MG63 (cell line): ENCODE measurements at places on chromosomes 16 and 17.

DNA sequence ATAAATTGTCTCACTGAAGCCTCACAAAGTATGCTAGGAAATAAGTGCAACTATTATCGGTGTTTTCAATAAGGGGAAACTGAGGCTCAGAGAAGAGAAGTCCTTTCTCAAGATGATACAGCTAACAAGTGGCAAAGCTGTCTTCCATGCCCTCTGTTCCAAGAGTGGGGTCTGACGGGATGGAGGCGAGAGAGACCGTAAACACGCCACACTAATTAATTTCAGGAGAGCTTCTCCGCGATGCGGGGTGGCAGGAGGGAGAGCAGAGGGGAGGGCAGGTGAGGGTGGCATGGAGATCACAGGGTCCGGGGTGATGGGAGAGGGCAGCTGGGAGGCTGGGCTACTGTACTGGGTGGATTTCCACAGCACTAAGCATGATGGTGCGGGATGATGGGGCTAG lies 80.3 kb downstream of the MYH11 start:
- DNase-seq: no peak

DNA sequence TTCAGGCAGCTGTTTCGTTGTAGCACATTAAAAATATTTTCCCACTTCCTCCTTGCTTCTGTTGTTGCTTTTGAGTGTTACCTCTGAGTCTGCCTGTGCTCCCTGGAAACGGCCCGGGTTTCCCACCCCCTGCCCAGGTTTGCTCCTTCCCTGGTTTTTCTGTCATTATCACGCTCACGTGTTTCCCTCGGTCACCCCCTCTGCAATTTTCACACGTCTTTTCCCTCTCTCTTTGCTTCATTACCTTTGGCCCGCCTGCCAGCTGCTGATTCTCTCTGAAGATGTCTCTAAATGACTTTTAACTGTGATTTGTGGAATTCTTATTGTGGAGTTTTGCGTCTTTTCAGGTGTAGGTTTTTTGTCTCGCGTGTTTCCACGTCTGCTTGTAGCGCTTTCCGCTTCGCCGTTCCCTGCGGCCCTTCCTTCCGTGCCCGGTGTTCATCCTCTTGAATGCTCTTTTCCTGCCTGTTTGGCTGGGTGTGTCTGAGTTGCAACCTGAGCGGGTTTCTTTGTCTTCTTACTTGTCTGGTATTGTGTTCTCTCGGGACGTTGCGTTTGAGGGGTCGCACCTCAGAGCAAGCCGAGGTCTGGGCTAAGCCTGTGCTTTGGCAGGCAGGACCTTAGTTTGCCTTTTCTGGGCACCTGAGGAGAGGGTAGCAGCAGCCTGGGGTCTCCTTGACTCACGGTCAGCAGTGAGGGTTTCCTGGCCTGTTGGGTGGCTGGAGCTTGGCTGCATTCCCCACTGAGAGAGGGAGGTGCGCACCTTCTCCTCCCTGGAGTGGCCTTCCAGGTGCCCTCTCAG lies 96.3 kb upstream of the ZNF750 start:
- DNase-seq: no peak

DNA sequence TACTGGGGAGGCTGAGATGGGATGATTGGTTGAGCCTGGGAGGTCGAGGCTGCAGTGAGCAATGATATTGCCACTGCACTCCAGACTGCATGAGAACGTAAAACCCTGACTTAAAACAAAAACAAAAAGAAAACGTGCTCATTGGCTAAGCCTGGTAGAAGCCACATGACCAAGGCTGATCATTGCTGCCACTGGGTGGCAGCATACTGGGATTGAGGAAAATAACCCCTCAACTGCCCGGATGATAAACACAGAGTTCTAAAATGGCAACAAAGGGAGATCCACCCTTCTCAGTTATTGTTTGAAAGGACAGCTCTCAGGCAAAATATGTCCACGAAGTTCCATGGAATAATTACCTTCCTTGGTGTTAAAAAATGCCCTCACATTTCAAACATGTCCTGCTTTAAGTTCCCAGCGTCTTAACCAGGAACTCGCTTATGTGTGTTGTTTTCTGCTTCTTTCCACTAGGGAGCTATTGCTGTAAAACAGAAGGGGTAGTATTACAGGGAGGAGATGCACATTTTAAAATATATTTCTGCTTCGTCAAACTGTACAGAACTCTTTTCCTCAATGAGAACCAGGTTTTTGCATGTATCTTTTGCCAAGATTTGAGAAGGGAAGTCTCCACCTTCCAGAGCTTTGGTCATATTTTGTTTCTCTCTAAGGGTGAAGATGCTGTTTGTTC lies 675.3 kb downstream of the MAF start:
- DNase-seq: no peak

GRCh38 chr17:51500454-51500853 lies 240.1 kb downstream of the UTP18 start:
- DNase-seq: no peak

DNA sequence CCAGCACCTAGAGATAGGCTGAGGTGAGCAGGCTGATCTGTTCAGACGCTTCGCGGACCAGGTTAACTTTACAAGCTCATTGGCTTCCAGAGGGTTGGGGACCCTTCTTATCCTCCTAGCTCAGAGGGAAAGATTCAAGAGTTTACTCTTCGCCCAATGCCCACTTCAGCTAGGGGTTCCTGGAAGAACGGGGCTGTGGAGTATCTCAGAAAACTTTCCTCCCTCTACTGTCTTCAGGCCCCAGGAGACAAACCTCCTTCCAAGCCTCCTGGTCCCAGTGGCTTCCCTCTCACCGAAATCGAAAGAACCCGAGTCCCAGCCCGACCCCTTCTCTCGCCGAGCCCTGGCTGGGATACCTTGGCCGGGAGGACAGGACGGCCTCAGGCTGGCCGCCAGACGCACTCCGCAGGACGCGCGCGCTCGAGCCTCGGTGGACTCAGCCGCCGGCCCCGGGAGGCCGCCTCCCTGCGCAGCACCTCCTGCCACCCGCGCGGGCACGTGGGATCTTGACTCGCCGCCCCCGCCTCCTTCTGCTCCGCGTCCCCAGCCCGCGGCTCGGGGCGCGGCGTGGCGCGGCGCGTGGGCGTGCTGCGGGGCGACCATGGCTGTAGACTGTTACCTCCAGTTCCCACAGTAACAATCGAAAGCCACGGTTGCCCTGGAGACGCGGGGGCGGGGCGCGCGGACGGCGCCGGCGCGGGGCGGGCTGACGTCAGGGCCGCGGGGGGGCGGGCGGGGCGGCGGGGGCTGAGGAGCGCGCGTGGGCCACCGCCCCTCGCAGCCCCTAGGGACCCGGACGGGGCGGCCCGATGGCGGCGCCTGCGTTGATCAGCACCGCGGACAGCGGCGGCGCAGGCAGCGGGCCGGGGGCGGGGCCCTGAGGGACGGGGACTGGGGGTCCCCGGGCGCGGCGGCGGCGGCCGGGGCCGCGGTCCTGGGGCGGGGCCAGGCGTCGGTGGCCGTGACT lies 5.3 kb upstream of the HIC1 start:
- DNase-seq: peak; percentile 75

GRCh38 chr16:88975511-88976061 lies 1.4 kb downstream of the CBFA2T3 start:
- DNase-seq: no peak

- no peak for DNase-seq
These were observed 28.1 kb upstream of the MEOX1 start for GRCh38 chr17:43689814-43690213.

DNA sequence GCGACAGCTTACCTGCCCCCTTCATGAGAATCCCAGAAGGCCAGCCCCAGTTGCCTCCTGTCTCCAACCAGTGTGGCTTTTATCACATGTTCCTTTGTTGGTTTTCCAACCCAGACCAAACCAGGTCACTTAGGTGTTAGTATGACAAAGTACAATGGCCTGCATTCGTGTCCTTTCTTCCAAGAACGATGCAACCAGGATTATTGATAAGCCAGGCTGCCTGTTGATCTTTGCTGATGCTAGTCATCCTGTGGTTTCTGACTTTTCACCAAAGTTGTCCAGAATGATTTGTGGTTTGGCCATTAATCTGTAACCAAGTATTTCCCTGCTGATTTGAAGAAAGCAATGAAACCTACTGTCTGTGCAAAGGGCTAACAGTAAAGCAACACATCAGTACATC lies 191.4 kb downstream of the CYLD start:
- DNase-seq: no peak

DNA sequence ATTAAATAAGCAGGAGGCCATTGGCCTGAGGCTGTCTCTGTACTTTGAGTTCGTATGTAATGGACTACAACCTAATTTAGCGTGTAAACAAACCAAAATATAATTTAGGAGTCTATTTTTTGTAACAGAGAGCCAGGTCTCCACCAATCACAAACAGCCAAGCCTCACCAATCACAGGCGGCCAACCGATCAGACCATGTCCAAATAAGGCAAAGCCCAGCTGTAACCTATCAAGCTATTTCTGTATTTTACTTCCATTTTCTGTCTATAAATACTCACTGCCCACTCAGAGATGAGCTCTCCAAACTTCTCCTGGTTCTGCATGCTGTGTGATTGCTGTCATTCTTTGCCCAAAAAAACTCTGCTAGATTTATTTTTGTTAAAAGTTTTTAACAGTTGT lies 322.7 kb downstream of the NPIPA8 start:
- no peak for DNase-seq

- no peak for DNase-seq
These were observed 2.8 kb downstream of the MED13 start for GRCh38 chr17:62062302-62062701.

DNA sequence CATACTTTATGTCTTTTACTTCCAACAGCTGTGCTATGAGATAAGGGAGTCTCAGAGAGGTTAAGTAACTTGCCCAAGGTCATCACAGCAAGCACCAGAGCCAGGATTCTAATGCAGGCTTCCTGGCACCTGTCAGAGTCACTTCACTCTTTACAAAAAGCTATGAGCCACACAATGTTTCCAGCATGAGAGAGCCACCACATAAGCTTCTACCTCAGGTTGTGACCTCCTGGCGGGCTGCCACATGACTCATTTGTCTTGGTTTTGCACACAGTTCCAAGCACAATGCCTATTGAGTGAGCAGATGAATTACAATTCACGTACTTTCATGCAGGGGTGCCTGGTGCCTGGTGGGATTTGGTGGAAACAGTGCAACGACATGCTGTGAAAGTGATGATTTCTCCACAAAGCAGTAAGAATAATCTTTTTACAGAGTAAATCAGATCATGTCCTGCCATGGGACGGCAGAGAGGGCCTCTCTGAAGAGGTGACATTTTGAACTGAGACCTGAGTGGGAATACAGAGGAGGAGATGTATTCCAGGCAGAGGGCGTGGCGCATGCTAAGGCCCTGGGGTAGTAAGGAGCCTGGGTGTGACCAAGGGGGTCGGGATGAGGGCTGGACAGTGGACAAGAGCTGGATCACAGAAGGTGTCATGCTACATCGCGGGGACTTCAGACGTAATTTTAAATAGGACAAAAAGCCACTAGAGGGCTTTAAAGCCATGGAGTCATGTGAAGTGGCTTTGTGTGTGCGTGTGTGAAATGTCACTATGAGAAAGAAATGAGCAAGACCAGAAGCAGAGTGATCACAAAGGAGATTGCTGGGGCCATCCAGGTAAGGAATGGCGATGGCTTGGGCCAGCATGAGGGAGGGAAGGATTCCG lies 53.4 kb downstream of the CACNG3 start:
- peak; percentile 97 for DNase-seq

DNA sequence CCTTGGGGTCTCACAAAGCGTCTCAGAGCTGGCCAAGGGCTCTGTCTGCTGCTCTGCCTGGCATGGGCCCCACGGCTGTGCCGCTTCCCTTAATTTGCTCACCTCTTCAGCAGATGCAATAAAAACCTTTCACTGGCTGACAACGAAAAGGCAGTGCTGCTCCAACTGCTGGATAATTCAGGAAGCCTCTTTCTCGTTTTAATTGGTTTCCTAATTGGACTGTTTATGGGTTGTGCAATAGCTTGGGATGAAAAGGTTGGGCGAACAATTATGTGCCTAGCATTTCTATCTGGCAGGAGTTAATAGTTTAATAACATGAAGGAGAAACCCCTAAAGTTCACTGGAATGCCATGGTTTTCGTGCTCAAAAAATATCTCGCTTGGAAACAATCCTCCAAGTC lies 234.1 kb upstream of the IRX5 start:
- DNase-seq: no peak

GRCh38 chr17:46776298-46777005 lies 42.0 kb downstream of the WNT3 start:
- no peak for DNase-seq

- DNase-seq: no peak
These were observed 136.5 kb downstream of the SKAP1 start for GRCh38 chr17:48293319-48294019.

- DNase-seq: no peak
These were observed 8.6 kb upstream of the ACSM3 start for GRCh38 chr16:20755238-20755637.

- no peak for DNase-seq
These were observed 84.7 kb downstream of the PLCG2 start for GRCh38 chr16:81863630-81864352.
